ENCODE measurements at places on chromosomes 16 and 17. TPM values are rescaled to one million over a fixed set of nuclear protein-coding genes. Genes with fewer than 3 reads are reported as not detected.

KRT14 gene
- total RNA-seq, result 10.3 TPM

CSH2 gene
- total RNA-seq, result not detected

SCNN1B gene
- total RNA-seq, result 16.1 TPM

CFAP52 gene
- not detected for total RNA-seq

TP53TG3C gene
- not detected for total RNA-seq

TAT gene
- total RNA-seq, result 6.7 TPM

NOXO1 gene
- not detected for total RNA-seq

RCVRN gene
- total RNA-seq, result not detected

PDE6G gene
- not detected for total RNA-seq

TOP2A gene
- total RNA-seq, result 0.11 TPM

ST6GALNAC2 gene
- total RNA-seq, result 15.8 TPM

KRTAP1-5 gene
- not detected for total RNA-seq

STH gene
- total RNA-seq, result not detected

RND2 gene
- 7.3 TPM for total RNA-seq

PPM1E gene
- 0.11 TPM for total RNA-seq

FNDC8 gene
- not detected for total RNA-seq

Data from ascending aorta (tissue), 2 donors.